ENCODE measurements at places on chromosomes 2 and 18.
A peak's percentile ranks its signal among the peaks of the same experiment; 100 is the strongest.

DNA sequence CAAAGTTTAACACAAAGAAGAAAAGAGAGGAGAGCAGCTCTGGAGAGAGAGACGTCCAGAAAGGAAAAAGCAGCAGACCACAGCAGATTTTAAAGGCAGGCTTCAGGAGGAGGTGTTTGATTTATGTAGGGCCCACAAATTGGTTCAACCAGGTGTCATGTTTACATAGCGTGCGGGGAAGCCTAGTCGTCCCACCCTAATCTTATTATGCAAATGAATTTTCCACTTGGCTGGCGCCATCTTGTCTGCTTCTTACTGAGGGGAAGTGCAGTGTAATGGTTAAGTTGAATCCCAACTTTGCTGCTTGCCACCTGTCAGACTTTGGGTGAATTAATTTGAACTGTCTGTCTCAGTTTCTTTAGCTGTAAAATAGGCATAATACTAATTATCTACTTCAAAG, 282.4 kb upstream of the CYRIA start:
- DNase-seq: no peak

DNA sequence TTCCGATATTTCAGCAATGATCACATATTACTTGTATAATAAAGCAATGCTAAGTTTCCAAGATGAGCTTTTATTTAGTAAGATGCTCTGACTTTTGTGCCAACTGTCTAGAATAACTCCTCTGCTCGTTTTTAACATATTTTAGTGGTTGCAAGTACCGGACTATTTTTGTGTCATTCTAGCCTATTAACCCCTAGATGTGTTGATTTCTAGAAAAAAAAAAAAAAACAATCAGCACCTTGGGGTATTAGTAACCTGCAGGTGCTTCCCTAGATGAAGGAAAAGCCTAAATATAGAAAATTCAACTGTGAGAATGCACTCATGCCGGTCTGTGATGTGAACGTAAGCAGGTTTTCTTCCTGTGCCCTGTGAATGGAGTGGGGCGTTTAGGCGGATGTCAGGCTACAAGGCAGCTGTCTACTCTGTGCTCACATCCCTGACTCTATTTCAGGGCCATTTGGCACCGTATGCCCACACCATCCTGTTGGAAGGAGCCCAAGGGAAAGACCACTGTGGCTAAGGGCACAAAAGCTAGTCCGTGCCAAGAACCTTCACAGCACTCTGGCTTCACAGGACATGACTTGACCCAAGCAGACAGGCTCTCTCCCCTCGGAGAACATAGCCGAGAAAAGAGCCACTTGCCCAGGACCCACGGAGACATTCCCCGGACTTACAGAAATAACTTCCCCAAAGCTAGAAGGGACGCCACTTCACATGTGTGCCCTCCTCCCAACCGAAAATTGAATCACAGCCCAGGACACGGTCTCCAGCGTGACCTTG, 60.9 kb upstream of the AGAP1 start:
- DNase-seq: no peak

DNA sequence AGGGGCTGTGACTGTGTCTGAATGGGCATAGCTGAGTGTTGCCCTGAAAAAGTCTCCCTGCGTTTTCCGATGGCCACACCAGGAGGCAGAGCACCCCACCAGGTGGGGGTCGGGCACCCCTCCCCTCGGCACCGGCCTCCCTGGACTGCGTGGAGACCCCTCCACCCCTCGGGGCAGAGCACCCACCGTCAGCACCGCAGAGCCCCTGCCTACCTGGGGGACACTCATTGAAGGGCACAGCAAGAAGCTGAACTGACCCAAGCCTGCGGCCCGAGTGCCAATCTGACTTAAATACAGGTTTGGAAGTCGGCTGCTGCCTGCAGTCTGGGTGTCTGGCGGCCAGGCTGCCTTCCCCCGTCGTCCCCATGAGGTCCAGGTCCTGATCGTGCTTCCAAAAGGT, 69.9 kb downstream of the KCNG2 start:
- no peak for DNase-seq

GRCh38 chr18:805008-805754, 6.9 kb downstream of the YES1 start:
- peak; percentile 55 for DNase-seq

DNA sequence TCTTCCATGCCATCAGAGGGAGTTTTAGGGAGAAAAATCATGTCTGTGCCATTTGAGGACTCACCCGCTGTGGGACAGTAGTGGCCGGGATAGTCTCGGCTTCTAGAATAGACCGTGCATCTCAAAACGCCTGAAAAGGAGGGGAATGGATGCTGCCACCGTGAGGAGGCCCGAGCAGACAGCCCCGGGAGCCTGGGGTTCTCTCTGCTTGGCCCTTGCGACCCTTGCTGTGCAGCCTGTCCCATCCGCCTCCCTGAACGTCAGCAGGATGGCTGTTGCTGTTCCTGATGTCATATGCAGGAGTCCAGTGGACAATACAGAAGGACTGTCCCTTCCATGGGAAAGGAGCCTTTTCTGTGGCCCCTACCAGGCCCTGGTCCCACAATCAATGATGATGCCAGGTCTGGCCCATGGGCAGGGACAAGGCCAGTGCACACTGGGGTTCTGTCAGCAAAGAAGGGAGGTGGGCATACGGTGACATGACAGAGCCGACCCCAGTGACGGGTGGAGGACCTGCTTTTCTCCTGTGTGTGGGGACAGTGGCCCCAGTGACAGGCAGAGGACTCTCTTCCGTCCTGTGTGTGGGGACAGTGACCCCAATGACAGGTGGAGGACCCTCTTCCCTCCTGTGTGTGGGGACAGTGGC, 58.8 kb downstream of the ACKR3 start:
- DNase-seq: no peak

- no peak for DNase-seq
These were observed 68.8 kb downstream of the GALNT13 start for GRCh38 chr2:153940511-153940910.

- no peak for DNase-seq
These were observed 22.0 kb downstream of the NPPC start for GRCh38 chr2:231904161-231904611.
